Endothelial cell (in vitro differentiated cells): ENCODE measurements at places on chromosomes 6 and 20.

DNA sequence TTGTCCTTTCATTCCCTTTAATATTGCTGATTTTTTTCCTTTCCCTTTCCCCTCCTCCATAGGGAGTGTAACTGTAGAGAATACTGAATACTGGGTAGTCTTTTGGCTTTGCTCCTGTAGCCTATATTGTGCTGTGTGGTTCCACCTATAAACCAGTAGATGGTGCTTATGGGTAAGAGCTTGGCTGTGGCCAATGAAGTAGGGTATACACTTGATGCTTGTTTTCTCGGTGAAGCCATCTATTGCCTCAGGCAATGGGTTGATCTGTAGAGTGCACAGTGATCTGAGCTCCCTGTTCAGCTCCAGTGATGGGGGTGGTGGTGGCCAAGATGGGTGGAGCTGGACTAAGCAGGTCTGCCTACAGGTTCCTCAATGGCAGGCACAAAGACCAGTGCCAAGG, 203.3 kb upstream of the IMPG1 start:
- no peak overlapping the region for H3K27ac ChIP-seq
- no peaks in the 10 kb centered on the region for H3K4me1 ChIP-seq
- no peaks in the 10 kb centered on the region for H3K36me3 ChIP-seq
- no peak for DNase-seq
- H3K4me3 ChIP-seq = no peak overlapping the region

- H3K4me1 ChIP-seq = peaks cover 27% of the 10 kb centered on the region
- peaks cover 3% of the 10 kb centered on the region for H3K27me3 ChIP-seq
- H3K36me3 ChIP-seq = no peaks in the 10 kb centered on the region
- H3K4me3 ChIP-seq = no peak overlapping the region
- peak overlapping the region; percentile 72 for H3K27ac ChIP-seq
These were observed 114.5 kb downstream of the RNF144B start for GRCh38 chr6:18501663-18502013.

GRCh38 chr20:58432186-58432954, 43.3 kb downstream of the VAPB start:
- no peak overlapping the region for H3K27ac ChIP-seq
- H3K4me1 ChIP-seq = no peaks in the 10 kb centered on the region
- no peak for DNase-seq
- H3K36me3 ChIP-seq = peaks cover 5% of the 10 kb centered on the region
- no peak overlapping the region for H3K4me3 ChIP-seq

GRCh38 chr6:53837865-53838769, 43.3 kb downstream of the LRRC1 start:
- no peak overlapping the region for H3K4me3 ChIP-seq
- H3K27ac ChIP-seq = no peak overlapping the region
- H3K4me1 ChIP-seq = peaks cover 5% of the 10 kb centered on the region
- no peaks in the 10 kb centered on the region for H3K36me3 ChIP-seq

GRCh38 chr20:2652724-2653555, 508 bp downstream of the NOP56 start:
- H3K4me3 ChIP-seq = peak overlapping the region; percentile 93
- H3K27me3 ChIP-seq = peaks cover 5% of the 10 kb centered on the region

DNA sequence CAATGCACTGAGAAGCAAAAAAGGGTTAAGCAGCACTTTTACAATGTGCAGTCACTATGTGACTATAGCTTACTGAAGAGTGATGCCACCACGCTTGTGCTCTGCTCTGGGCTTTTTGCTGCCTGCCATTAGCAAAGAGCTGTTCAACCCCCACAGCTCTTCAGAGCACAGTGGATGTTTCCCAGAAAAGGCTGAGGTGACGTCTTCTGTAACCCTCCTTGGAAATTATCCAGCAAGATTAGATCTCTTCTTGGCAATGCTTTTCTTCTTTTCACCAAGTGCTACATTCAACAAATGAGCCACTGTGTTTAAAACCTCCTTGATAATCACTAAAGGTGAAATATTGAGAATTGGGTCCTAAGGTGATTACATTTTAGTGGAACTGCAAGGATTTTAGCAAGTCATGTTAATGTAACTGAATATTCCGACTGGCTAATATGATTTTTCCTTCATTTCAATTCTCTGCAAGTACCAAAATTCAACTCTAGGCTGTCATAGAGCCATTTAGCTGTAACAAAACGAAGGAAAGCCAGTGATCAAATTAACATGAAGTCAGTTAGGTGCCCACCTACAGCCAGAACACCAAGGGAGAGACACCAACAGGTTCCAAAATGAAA, 34.9 kb downstream of the ELOVL5 start:
- no peak overlapping the region for H3K4me3 ChIP-seq
- no peak overlapping the region for H3K27ac ChIP-seq
- peaks cover 38% of the 10 kb centered on the region for H3K4me1 ChIP-seq
- no peak for DNase-seq
- H3K27me3 ChIP-seq = peaks cover 1% of the 10 kb centered on the region

DNA sequence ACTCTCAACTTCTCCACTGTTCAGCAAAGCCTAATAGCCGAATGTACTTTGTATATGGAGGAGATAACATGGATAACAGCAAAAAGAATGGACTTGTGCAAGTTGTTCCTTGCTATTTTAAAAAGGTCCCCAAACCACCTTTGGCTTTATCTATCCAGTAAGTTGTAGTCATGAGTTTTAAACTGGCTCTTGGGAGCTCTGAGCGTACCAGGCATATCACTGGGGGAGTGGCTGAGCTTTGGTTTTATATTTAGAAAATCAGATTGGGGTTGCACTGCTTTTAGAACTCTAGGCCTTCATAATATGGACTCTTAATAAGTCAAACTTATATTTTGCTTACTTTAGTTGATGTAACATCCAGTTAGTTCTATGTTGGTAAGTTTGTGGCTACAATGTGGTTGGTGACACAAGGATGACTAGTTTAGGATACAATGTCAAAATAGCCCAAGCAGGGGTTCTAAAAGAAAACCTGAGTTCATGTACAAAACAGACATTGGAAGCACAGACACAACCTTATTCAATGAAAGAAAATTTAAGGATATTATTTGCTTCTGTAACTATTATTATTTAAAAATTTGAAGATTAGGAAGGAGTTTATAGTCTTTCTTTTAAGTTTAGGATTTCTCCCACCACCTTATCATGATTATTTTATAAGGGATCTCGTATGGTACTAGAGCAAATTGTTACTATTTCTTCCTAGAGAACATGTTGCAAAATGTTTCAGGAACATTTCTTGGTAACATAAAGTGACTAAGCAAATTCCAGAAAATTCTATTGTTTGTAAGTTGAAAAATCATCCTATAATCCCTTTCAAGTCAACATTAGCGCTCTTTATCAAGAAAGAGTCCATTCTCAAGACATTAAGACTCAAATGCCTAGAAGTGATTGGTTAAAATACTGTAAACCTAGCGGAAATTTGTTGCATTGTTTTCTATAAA, 165.8 kb upstream of the SUPT3H start:
- H3K36me3 ChIP-seq = no peaks in the 10 kb centered on the region
- H3K27ac ChIP-seq = no peak overlapping the region
- no peak overlapping the region for H3K4me3 ChIP-seq
- DNase-seq = no peak

DNA sequence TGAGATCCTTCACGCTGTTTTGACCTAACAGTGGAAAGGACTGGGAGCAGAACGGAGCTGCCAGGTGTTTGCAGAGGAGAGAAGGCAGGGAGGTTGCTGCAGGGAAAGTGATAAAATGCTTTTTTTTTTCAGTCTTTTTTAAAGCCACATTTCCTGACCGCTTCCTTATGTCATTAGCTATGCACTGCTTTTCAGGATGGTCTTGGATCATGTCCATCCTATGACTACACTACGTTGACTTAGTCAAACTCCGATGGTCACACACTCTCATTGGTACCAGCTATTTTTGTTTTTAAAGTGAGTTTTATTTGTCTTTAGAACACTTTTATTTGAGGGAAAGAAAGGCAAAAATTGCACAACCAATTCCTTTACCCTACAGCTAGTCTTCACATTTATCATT, 89.2 kb upstream of the EXOC2 start:
- no peak overlapping the region for H3K27ac ChIP-seq
- DNase-seq = no peak
- H3K27me3 ChIP-seq = peaks cover 4% of the 10 kb centered on the region
- no peaks in the 10 kb centered on the region for H3K4me1 ChIP-seq
- H3K36me3 ChIP-seq = no peaks in the 10 kb centered on the region

DNA sequence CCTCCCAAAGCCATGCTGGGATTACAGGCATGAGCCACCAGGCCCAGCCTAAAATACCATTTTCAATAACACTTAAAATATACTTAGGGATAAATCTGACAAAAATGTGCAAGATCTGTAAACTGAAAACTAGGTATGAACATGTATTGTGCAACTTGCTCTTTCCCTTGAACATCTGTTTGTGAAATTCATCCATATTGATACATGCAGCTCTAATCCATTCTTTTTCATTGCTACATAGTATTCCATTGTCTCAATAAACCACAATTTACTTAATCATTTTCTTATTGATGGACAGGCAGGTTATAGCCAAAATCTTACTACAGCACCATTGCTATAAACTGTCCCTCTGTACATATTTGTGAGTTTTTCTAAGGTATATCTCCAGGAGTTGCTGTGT, 4.7 kb upstream of the SLC22A16 start:
- H3K27me3 ChIP-seq = peaks cover 7% of the 10 kb centered on the region
- no peak overlapping the region for H3K4me3 ChIP-seq
- peaks cover 7% of the 10 kb centered on the region for H3K4me1 ChIP-seq

DNA sequence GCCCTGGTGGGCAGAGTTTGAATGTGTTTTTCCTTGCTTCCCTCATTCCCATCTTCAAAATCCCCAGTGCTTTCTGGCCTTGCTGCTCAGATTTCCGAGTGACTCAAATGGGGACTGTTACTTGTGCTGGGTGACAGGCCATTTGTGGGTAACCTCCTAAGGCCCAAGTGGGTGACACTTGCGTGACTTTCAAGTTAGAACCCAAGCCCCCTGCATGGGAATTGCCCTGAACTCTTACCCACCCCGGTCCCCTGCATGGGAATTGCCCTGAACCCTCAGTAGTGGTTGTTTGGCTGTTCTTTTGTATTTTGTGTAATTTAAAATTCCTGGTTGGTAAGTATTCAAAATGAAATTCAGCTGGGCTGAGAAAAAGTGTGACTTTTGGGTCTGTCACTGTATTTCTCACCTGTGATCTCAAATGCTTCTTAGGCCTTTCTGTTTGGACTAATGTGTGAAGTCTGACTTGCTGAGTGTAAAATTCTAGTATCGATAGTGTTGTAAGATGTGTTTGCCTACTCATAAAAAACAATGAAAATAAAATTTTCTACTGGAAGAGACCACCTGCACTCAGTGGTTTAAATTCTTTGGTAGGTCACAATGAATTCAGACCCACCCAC, 12.4 kb upstream of the RBM38 start:
- H3K36me3 ChIP-seq = peaks cover 38% of the 10 kb centered on the region
- peaks cover 25% of the 10 kb centered on the region for H3K4me1 ChIP-seq
- no peak for DNase-seq
- no peak overlapping the region for H3K27ac ChIP-seq
- peaks cover 12% of the 10 kb centered on the region for H3K27me3 ChIP-seq

GRCh38 chr20:38935285-38935684, 9.1 kb downstream of the FAM83D start:
- H3K27me3 ChIP-seq = peaks cover 3% of the 10 kb centered on the region
- H3K36me3 ChIP-seq = peaks cover 4% of the 10 kb centered on the region
- DNase-seq = no peak
- no peak overlapping the region for H3K27ac ChIP-seq
- H3K4me3 ChIP-seq = no peak overlapping the region
- peaks cover 41% of the 10 kb centered on the region for H3K4me1 ChIP-seq

DNA sequence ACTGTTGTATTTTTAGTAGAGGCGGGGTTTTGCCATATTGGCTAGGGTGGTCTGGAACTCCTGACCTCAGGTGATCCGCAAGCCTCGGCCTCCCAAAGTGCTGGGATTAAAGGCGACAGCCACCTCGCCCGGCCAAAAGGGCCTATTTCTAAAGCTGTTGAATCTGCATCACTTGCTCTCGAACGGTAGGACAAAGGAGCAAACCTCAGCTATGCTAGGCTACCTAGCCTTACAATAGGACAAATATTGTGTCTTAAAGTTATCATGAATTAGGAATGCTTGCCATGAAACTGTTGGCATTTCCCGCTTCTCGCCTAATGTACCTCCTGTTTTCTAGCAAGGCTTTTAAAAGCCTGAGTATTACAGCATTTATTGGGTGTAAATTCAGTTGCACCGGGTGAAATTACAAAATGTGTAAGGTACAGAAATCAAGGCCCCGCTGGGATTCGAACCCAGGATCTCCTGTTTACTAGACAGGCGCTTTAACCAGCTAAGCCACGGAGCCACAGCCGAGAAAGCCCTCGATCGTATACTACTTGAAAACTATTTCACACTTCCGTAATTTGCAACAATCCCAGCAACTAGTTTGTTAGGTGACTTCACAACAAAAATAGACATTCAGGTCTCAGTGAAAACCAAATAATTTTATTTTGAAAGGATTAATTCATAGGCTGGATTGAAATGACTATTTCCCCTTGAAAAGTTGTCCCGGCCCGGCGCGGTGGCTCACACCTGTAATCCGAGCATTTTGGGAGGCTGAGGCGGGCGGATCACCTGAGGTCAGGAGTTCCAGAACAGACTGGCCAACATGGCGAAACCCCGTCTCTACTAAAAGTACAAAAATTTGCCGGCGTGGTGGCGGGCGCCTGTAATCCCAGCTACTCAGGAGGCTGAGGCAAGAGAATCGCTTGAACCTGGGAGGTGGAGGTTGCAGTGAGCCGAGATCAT, 211.6 kb upstream of the ZNF184 start:
- H3K27me3 ChIP-seq = peaks cover 21% of the 10 kb centered on the region
- peaks cover 12% of the 10 kb centered on the region for H3K4me1 ChIP-seq
- H3K4me3 ChIP-seq = no peak overlapping the region
- no peaks in the 10 kb centered on the region for H3K36me3 ChIP-seq

DNA sequence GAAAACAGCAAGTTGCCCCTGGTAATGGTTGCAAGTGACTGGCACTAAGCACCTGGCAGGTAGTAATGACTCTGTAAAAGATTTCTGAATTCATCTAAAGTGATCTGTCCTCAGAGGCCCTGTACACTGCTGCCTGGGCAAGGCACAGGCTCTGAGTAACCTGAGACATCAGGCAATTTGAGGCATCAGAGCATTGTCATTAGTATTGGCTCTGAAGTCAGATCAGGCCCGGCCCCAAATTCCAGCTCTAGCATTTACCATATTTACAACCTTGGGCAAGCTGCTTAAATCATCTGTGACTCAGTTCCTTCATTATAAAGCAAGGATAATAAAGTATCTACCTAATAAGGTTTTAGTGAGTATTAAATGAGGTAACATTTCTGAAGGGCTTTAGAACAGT, 17.3 kb upstream of the TENT5A start:
- no peaks in the 10 kb centered on the region for H3K36me3 ChIP-seq
- no peak overlapping the region for H3K27ac ChIP-seq
- no peaks in the 10 kb centered on the region for H3K27me3 ChIP-seq
- peaks cover 4% of the 10 kb centered on the region for H3K4me1 ChIP-seq
- no peak overlapping the region for H3K4me3 ChIP-seq
- DNase-seq = no peak

DNA sequence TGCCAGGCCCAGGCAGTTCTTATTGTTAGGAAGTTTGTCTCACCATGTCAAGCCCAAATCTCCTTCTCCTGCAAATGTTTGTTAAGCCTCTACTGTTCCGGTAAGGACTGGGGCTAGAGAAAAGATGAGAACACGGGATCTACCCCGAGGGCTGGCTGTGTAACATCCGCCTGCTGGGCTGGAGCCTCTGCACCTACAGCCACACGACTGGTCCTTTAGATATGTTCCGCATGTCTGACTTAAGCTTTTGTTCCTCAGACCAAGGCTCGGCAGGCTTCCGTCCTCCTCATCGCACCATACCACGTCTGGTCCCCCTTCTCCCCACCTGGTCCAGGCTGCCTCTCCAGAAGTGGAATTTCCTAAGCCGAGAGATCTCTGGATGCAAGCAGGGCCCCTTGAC, 2.6 kb downstream of the GHRH start:
- H3K27ac ChIP-seq = no peak overlapping the region
- peaks cover 15% of the 10 kb centered on the region for H3K27me3 ChIP-seq
- no peaks in the 10 kb centered on the region for H3K36me3 ChIP-seq
- no peak for DNase-seq
- H3K4me3 ChIP-seq = no peak overlapping the region
